ENCODE measurements at places on chromosomes 1 and 21.

DNA sequence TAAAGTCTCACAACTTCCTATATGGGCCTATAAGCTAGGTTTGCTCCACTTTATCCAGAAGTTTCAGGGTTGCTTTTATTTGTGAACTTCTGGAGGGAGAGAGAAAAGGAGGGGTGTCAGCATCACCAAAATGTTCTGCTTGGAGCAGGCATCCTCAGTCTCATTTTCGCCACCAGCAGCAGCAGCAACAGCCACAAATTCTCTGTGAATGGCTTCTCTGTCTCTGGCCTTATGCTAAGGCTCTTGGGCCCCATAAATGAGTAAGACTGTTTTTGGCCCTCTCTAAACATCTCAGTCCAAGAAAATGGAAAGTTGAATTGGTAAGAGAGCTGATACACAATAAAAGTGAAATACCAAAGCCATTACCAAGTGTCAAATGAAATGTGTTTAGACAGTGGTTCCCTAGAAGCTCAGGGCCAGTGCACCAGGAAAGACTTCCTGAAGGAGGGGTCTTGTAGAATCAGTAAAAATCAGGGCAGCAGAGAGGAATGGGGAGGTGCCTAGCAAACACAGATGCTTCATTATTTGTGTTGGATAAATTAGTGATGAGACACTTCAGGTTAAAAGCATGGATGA, 53.0 kb upstream of the SPATA6 start:
- no peak for DNase-seq

- DNase-seq = no peak
These were observed 44.4 kb upstream of the HAO2 start for GRCh38 chr1:119324198-119324597.

GRCh38 chr1:156805766-156806511, 10.7 kb downstream of the SH2D2A start:
- no peak for DNase-seq

DNA sequence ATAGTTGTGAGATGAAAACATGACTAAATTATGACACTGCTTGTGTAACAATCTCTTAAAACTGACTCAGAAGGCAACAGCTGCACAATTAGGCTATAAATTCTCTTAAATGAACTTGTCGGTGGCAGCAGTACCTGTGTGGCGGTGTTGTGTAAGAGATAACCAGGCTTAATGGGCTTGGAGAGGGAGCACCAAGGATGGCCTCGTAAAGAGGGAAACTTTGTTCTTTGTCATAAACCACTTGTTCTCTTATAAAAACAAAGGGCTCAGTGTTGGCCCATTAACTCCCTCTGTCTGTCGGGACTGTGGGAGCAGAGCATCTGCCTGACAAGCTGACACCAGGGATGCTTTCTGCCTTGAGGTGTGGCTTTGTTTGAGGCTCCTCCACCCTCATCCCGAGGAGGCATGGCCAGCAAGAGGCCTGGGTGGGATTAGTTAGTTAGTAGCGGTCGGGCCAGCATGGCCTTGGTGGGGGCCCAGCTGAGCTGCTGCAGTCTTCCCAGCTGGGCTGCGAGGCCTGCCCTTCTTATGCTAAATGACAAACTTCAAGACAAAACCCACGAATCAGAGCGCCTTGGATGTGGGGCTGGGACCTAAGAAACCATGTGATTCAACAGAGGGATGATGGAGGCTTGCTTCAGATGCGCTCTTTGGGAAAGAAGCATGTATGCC, 171.4 kb downstream of the CAMTA1 start:
- no peak for DNase-seq

GRCh38 chr1:1041873-1042272, 22.0 kb downstream of the AGRN start:
- DNase-seq = no peak

DNA sequence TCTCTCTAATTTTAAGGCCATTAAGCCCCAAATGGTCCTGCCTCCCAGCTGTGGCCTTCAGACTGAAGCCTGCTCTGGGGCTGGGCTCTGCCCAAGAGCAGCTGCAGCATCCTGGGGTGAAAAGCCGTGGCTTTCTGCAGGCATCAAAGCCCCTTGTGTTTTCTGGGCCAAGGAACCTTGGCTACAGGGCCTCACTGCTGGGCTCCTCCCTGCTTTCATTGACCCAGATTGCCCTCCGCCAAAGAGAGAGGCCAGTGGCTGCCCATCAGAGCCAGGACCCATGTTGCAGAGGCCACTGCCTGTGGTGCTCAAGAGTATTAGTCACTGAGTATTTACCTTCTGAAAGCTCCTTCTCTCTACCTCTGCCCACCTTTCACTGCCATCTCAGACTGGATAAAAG, 1.6 kb downstream of the ZNF648 start:
- DNase-seq = no peak

GRCh38 chr1:231124746-231125145, 37.1 kb upstream of the TRIM67 start:
- no peak for DNase-seq

DNA sequence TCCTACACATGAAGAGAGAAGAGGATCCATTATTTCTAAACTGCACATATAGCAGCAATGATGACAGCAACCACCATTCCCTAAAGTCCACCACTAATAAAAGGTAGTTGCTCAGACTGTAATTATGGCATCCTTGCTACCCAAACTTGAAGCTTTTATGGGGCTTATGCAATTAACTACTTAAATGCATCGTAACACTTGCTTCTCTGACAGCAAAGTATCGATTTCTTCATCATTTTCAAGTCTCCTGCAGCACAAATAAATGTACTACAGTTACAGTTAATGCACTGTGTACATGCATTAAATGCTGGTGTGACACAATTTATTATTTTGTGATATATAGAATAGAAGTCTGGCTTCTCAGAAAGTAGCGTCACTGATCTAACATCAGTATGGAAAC, 241.7 kb downstream of the USH2A start:
- no peak for DNase-seq

DNA sequence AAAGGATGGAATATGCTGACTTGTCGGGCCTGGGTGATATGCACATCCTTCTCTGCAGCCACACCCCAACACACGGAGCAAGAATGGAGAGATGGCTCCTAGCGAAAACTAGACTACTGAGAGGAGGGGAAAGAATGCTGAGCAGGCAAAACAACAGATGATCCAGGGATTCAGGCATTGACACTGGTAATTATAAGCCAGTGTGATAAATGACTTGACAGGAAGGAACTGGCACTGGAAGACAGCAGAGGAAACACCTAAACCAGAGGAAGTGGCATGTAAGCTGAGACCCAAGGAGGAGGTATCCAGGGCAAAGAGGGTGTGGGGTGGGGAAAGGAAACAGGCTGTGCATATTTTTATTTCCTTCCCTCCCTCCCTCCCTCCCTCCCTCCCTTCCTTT, 31.7 kb upstream of the KHDRBS1 start:
- no peak for DNase-seq

DNA sequence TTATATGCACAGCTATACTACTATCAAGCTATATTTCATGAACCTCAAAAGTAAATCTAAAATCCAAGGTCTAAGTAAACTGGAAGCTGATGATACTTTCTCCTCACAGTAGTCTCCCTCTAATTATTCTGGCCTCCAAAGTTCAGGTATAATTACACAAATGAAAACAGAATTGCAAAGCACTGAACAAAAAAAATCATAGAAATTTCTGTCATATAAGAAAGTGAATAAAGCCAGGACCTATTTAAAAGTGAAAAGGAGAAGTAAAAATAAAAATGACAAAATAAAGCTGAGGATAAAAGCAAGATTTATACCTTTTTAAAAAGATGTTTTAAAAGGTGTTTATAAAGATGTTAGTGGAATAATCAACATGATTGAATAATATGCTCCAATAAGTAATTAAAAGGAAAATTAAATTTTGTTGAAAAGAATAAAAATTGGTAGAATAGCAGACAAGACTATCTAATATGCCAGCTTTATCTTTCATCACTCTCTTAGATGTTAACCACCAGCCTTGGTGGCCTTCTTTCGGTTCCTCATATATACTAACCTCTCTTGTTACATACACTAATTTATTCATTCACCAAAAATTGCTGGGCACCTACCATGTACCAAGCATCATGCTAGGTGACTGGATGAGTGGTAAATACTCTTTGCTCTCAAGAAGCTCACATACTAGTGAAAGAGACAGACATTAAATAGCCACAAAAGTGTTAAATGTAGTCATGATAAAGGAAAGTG, 25.1 kb downstream of the SHCBP1L start:
- DNase-seq = no peak

DNA sequence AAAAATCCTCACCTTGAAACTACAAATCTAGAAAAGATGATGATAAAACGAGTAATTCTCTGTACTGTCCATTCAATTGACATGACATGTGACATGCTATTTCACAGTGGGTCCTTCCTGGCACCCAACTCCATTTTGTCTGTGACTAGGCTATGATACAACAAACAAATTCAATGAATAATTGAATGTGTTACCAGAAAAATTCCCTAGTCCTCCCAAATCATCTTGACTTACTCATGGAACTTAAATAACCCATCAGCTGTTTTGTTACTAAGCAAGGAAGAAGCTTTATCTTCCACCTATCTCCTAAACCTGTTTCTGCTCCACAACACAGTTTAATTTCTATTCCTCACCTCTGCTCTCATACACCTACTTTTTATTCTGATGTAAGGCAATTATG, 30.4 kb downstream of the B3GALNT2 start:
- no peak for DNase-seq

- no peak for DNase-seq
These were observed 351.8 kb upstream of the FMN2 start for GRCh38 chr1:239739919-239740318.

- DNase-seq = no peak
These were observed 25.2 kb downstream of the PROK1 start for GRCh38 chr1:110476028-110476765.

- DNase-seq = no peak
These were observed 328.9 kb upstream of the USP25 start for GRCh38 chr21:15400905-15401304.

DNA sequence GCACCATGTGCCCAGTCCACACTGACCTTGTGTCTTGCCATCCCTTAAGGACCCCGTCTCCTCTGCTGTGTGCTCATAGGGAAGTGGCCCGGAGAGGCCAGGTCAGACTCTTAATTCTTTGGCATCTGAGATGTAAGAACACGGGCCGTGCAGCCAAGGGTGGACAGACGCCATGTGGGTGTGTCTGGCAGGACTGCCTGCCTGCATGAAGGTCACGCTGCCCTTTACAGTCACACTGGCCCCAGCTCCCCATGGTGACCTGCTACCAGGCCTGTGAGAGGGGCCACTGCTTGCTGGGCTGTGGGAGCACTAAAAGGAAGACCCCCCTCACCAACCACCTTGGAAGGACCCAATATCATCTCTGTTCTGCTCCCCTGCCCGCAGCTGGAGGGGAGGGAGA, 17.7 kb downstream of the DHRS3 start:
- no peak for DNase-seq

GRCh38 chr1:87464022-87464490, 135.4 kb downstream of the LMO4 start:
- no peak for DNase-seq

DNA sequence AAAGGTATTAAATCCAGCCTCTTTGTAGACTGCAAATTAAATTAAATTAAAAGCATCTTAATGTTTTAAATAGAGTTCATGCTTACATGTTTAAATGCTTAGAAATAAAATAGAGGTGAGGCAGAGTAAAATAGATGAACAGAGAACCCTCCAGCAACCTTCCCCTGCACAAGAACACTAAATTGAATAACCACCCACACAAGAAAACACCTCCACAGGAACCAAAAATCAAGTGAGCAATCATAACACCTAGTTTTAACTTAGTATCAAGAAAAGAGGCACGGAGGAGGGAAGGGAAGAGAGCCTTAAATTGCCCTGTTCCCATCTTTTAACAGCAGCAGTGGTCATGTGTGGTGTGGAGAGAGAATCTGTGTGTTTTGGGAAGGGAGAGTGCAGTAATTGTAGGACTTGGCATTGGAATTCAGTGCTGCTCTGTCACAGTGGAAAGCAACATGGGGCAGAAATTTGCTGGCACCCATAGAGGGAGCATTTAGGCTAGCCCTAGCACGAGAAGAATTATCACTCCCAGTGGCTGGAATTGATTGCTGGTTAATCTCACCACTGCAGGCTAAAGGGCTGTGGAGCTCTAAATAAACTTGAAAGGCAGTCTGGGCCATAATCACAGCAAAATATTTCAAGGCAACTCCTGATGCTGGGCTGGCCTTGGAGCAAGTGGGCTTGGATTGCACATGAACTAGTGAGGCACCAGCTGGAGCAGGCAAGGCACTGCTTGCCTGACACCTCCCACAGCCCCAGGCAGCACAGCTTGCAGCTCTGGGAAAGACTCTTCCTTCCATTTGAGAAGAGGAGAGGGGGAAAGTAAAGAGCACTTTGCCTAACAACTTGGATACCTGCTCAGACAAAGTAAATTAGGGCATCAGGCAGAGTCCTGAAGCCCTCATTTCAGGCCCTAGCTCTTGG, 1478.8 kb downstream of the NCAM2 start:
- DNase-seq = no peak

GRCh38 chr21:45414396-45415187, 9.6 kb downstream of the COL18A1 start:
- no peak for DNase-seq

GRCh38 chr1:173126421-173126820, 75.7 kb upstream of the TNFSF18 start:
- no peak for DNase-seq

- DNase-seq = no peak
These were observed 67.5 kb upstream of the PRDX6 start for GRCh38 chr1:173409613-173410012.

- DNase-seq = no peak
These were observed 8.0 kb upstream of the YBX1 start for GRCh38 chr1:42674214-42674613.

- no peak for DNase-seq
These were observed 3.1 kb downstream of the ADAMTSL4 start for GRCh38 chr1:150552128-150552910.

DNA sequence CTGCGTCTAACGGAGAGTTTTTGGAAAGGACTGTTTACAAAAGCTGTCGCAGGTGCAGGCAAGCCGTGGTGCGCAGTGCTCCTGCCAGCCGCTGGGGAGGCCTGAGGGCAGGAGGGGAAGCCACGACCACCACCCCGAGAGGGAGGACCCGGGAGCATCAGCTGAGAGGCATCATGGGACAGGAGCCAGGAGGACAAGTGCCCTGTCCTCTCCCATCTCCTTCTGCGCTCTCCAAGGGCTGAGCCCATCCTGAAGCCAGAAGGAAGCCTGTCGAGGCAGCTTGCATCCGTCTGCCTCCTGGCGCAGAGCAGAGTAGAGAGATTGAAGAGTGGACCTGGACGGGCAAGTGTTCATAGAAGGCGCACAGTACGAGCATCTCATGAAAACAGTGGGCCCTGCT, 310.9 kb downstream of the KIF26B start:
- DNase-seq = no peak

DNA sequence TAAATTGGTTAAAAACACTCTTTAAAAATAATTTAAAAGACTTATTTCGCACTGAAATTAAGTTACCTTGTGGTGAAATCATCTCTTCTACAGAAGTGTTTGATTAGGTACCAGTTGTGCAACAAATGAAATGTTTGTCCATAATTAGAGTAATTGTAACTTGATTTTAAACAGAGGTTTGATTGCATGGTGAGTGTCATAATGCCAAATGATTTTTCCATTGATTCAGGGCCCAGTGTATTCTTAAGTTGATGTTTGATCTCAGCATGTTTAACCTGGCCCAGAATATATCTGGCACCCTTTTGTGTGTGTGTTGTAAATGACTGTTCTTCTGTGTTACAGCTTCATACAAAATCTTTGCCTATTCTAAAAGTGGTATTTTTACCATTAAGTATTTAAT, 28.5 kb downstream of the LRRC8B start:
- no peak for DNase-seq

GRCh38 chr1:41662765-41663437, 178.4 kb upstream of the EDN2 start:
- DNase-seq = no peak

GRCh38 chr1:32741413-32742198, 39.0 kb upstream of the SYNC start:
- DNase-seq = no peak

All from activated CD4-positive, alpha-beta T cell treated with anti-CD3 and anti-CD28 coated beads for 1 hour (primary cell).